Stimulated activated CD4-positive, alpha-beta T cell treated with anti-CD3 and anti-CD28 coated beads, TNF-alpha, amount 100 ng/mL, for 24 hours (primary cell): ENCODE measurements at places on chromosomes 2 and 18.

- DNase-seq = no peak
Observed at GRCh38 chr2:99777656-99778290, 288.0 kb upstream of the REV1 start.

GRCh38 chr2:47087051-47087450 lies 68.1 kb downstream of the STPG4 start:
- no peak for DNase-seq

- DNase-seq = no peak
Observed at GRCh38 chr2:175922160-175922559, 79.9 kb downstream of the LNPK start.

- DNase-seq = no peak
Observed at GRCh38 chr2:219035942-219036341, 5.4 kb downstream of the CFAP65 start.

- no peak for DNase-seq
Observed at GRCh38 chr2:181911830-181912229, 20.3 kb downstream of the ITPRID2 start.

GRCh38 chr2:85143463-85144082 lies 10.4 kb downstream of the TCF7L1 start:
- DNase-seq = no peak

DNA sequence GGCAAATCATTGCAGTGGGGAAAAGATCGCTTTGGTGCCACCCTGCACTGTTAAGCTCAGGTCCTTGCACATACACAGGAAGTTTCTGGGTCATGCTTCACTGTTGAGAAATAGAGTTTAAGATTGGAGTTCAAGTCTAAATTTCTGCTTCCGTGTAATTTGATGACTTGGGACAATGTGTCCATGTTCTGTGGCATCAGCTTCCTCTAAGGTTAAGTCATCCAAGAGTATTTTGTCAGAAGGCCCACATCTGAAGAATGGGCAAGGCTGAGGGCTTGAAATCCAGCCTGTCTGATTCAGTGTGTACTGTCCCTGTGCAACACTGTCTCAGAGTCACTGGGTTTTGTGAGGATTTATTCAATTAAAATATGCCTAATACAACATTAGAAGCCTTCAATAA lies 880.7 kb downstream of the SUCLG1 start:
- no peak for DNase-seq

- DNase-seq = no peak
Observed at GRCh38 chr2:144208924-144209323, 311.0 kb downstream of the ZEB2 start.

DNA sequence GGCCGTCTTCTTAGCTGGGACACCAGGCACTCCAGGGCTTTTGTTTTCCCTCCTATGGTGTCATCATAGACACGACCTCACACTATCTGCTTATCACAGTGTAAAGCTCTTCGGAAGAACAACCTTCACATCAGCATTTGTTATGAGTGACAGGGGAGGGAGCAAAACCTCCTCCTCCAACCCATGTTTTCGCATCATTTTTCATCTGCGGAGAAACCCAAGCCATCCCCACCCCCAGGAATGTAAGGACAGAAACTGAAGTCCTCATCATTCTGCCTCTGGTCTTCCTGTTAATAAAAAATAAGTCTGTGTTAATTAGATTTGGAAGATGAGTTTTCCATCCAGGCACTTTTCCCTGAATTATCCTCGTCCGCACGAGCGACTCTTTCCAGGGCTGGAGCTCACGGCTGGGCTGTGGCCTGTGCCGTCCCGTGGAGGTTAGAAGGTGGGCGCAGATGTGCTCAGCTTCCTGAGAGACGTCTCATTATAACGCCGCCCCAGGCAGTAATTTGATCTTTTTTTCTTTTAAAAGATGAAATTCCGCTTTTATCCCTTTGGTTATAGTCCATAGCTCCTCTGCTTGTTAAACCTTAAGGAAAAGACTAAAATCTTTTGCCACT lies 101.6 kb upstream of the TMEM18 start:
- DNase-seq = no peak

DNA sequence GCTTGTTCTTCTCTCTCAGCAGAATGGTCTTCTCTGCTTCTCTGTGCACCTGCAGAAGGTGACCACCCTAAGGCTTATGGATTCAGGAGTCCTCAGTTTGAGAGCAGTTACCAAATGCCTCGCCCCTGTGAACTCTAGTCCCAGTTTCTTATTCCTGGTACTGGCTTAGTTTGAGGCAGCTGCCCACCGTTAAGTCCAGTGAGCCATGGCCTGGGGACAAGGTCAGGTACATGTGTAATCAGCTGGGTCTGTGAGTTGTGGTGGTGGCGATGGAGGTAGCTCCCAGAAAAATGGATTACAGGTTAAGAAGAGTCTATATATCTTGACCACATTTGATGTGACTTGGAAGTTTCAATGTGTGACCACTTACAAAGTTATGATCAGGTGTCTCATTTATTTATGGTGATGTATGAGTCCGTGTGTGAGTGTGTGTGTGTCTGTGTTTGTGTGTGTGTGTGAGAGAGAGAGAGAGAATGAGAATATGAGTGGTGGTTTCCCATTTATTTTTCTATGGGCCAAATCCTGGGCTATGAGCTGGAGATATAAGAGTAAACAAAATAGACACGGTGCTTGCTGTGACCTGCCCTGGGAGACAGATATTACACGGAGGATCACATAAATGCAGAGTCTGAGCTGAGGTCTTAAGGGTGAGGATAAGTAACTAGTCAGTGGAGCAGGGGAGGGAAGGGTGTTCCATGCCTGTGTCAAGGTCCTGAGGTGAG lies 13.0 kb upstream of the IL1RN start:
- DNase-seq = no peak

DNA sequence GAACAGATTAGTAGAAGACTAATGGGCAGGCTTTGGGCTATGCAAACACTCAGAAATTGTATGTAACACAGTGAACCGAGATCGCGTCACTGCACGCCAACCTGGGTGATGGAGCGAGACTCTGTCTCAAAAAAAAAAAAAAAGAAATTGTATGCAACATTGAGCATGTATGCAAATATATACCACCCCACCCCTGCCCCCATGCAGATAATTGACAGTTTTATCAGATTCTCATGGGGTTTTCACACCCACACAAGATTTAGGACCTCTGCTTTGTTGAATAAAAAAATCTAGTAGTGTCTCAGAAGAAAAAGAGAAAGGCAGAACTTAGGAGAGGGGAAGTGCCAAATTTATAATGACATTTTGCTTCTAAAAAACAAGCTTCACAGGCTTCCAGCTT lies 131.6 kb upstream of the FN1 start:
- no peak for DNase-seq
